T-helper 9 cell (primary cell): ENCODE measurements at places on chromosomes 16 and 17.
A peak's percentile ranks its signal among the peaks of the same experiment; 100 is the strongest.

- DNase-seq: no peak
Observed at GRCh38 chr16:81500833-81501521, 56.4 kb downstream of the CMIP start.

DNA sequence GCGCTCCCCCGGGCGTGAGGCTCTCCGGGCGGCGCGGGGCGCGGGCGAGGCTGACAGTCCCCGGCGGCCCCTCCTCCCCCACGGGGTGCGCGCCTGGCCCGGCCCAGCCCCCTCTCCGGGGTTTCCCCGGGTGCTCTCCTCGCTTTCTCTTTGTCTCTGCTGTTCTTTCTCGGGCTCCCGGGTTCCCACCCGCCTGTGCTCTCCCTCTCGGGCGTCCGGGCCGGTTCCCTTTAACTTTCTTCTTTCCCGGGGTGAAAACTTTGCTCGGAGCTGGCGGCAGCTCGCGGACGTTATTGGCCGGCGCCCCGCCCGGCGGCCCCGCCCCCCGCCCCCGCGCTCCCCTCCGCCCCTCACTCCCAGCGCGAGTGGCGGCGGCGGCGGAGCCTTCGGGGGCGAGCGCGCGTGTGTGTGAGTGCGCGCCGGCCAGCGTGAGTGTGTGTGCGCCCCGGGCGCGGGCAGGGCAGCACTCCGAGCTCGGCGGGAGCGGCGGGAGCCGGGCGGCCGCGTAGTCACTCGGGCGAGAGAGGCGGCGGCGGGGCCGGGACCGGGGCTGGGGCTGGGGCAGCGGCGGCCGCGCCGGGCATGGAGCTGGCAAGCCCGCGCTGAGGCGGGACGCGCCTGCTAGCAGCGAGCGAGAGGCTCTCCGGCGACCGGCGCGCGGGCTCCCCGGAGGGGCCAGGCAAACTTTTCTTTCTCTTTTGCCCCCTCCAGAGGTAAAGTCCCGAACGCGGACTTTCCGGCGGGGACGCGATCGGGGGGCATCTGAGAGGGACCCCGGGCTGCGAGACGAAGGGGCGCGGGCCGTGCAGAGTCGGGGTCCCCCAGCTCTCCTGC lies at the start of gene NTN1:
Gene NTN1, plus strand, starts transcription at position 353 of the 834 bp plus-strand sequence. CDS start 864 bp downstream, outside the sequence.
- DNase-seq: peak; percentile 29

DNA sequence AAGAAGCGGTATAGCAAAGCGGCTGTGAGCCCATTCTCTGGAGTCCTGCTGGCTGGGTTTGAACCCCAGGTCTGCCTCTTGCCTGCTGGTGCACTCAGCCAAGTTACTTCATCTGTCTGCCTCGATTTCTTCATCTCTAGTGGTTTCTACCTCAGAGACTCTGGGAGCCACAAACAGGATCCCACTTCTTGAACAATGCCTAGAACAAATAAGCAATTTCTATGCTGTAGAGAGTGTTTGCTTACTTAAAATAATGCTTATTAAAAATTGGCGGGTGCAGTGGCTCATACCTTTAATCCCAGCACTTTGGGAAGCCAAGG lies 75.5 kb downstream of the CMIP start:
- DNase-seq: no peak

GRCh38 chr16:50038756-50039529 lies 13.9 kb downstream of the CNEP1R1 start:
- no peak for DNase-seq

GRCh38 chr16:87416826-87417527 lies 24.8 kb downstream of the MAP1LC3B start:
- DNase-seq: no peak

GRCh38 chr17:52762147-52762793 lies 603.8 kb upstream of the CA10 start:
- no peak for DNase-seq

GRCh38 chr17:223723-224471 lies 42.4 kb upstream of the DOC2B start:
- no peak for DNase-seq

DNA sequence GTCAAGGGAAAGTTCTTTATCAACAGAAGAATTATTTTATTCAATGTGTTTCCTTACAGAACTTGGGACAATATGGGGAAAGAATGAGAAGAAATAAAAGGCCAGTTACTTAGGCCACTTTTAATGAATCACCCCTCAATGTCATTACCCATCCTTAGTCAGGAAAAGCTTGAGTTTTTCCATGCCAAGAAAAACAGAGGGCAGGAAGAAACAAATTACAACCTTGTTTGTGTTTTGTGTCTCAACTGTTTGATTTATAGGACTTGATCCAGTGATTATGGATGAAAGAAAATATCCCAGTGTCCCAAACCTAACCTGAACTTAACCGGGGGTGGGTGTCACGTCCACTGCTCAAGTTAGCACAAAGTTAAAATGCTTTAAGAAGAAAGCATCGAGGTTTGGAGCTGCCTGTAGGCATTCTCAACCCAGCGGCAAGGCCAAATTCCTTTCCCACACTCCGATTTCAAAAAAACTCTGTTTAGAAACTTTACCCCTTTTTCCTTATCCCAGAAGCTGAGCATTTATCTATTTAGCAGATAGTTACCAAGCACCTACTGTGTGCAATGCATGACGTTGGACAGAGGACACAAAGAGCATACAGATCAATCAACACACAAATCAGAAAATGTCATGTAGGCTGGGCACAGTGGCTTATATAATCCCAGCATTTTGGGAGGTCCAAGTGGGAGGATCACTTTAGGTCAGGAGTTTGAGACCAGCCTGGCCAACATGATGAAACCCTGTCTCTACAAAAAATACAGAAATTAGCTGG lies 14.0 kb upstream of the CYB5B start:
- no peak for DNase-seq

DNA sequence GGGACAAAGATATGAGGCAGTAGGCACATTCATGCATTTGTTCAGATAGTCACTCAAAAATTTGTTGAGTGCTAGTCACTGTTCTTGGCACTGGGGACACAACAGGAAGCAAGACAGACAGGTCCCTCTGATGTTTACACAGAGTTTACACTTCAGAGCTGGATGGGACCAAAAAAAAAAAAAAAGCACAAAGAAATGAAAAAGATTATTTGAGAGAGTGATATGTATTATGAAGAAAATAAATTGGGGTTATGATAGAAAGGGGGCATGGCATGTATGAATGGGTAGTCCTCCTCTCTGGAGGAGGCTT lies 3.5 kb upstream of the YPEL2 start:
- no peak for DNase-seq

DNA sequence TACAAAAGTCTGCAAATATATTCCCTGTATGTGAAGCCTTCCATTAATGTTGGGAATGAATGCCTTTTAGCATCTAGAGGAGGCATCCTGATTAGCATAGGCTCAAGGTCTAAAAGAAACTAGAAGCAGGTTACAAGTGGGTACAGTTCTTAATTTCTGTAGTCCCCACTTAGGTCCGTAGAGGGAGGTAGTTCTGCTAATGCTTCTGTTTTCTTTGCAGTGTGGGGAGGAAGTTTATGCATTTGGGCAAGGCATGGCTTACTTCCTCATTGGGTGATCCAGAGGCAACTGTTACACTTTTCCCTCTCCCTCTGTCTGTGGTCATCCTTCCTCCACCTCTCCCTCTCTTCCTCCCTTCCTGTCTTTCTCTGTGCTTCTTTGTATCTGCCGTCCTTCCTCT lies 108.4 kb upstream of the ZKSCAN2 start:
- no peak for DNase-seq

- no peak for DNase-seq
Observed at GRCh38 chr17:72617557-72617956, 474.9 kb downstream of the SLC39A11 start.

DNA sequence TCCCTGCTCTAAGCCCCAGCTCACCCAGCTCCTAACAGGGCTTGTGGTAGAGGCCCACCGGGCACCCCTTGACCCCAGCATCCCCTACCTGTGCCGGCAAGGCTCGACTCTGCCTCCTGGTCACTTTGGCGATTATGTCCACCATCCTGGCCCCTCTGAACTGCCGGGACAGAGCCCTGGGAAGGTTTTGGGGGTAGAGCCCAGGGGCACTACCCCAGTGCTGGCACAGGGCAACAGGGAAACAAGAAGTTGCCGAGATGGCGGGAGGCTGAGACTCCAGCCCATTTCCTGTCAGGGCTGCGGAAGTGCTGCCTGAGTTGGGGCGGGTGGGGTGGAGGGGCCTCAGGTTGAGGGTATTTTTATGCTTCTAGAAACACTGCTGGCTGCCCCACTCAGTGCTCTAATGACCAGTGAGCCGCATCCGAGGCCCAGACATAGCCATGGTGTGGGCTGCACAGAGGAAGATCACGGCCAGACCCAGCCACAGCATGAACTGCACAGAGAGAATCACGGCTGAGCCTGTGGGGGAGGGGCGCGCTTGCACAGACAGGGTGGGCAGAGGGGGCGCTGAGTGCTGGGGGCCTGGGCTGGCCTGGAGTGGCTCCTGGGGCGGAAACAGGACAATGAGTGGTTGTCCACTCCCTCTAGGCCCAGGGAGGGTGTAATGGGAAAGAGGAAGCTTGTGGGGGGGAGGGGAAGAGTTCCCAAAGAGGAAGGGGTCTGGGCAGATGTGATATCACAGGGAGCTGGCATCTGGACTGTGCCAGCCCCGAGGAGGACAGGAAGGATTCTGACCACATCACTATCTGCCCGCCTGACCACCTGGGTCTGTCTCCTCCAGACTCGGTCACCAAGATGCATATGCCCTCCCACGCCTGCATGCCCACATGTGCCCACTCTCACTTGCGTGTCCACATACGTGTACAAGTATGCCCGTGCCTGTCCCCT lies 22.3 kb downstream of the ARHGAP27 start:
- DNase-seq: peak; percentile 48

GRCh38 chr16:55810451-55810961 lies 22.4 kb downstream of the CES1 start:
- no peak for DNase-seq

GRCh38 chr16:64051824-64052223 lies 1070.0 kb downstream of the CDH11 start:
- no peak for DNase-seq

- DNase-seq: peak; percentile 50
Observed at GRCh38 chr16:50326835-50327465, 41.8 kb downstream of the BRD7 start.

- peak; percentile 28 for DNase-seq
Observed at GRCh38 chr16:57536306-57537193, at the start of gene CCDC102A. Gene CCDC102A, minus strand, starts transcription at chr16:57536571. Its CDS starts 7,394 bp downstream, at chr16:57529177.

DNA sequence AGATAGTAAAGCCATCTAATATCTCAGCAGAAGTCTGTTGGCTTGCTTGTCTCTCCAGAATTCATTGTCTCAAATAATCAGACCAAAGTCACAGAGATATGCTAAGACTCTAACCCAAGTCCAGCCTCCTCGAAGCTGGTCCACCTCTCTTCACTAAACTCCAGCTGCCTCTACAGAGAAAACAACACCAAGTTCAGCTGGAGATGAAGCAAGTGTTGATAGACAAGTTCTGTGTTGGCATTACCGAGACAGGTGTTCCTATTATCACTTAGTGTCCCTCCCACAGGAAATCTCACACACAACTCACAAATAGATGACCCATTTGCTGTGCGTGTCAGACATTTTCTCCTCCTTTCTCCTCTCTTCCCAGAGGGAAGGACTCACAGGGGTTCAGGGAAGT lies 164.4 kb upstream of the ANKFN1 start:
- DNase-seq: no peak

- DNase-seq: no peak
Observed at GRCh38 chr16:18800775-18801144, 589 bp downstream of the ARL6IP1 start.

DNA sequence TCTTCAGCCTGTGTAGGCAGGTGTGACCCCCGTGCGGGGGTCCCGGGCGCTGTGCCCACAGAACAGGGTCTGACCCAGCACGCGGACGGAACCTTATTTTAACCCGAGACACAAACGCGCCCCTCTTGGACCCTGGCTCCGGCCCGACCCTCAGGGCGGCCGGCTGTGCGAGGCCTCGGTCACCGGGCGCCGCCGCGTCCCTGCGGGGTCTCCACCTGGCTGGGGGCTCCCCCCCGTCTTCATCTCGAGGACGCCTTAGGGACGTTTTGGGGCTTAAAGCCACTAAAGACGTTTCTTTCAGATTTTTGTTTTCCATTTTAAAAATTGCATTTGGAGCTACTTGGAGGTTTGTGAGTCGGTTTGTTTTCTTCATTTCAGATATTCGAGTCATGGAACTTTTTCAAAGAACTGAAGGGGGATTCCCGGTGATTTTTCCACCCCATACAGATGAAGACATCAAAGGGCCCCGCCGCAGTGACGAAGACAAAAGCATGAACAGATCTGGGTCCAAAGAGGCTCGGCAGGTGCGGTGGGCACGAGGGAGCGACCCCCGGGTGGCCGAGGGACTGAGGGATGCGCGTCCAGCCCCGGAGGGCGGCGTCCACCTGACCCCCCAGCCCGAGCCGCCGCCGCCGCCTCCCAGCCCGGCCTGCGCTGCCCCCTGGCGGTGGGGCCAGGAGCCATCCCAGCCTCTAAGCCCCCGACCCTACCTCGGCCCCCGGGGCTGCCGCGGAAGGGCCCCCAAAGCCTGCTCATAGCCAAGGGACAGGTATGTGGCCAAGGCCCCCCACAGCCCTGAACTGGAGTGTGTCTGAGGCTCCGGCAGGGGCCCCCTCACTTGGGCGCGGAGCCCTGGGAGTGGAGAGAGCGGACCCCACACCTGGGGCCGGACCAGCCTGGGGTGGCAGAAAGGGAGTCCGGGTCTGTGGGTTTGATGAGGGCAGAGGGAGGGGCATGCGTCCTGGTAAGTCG lies 3.8 kb upstream of the CD7 start:
- DNase-seq: peak; percentile 72

- DNase-seq: no peak
Observed at GRCh38 chr17:17763734-17764133, 73.1 kb downstream of the SREBF1 start.

- DNase-seq: no peak
Observed at GRCh38 chr16:993731-994130, 12.2 kb downstream of the SOX8 start.

- no peak for DNase-seq
Observed at GRCh38 chr17:72502371-72503341, 381.8 kb downstream of the SOX9 start.

DNA sequence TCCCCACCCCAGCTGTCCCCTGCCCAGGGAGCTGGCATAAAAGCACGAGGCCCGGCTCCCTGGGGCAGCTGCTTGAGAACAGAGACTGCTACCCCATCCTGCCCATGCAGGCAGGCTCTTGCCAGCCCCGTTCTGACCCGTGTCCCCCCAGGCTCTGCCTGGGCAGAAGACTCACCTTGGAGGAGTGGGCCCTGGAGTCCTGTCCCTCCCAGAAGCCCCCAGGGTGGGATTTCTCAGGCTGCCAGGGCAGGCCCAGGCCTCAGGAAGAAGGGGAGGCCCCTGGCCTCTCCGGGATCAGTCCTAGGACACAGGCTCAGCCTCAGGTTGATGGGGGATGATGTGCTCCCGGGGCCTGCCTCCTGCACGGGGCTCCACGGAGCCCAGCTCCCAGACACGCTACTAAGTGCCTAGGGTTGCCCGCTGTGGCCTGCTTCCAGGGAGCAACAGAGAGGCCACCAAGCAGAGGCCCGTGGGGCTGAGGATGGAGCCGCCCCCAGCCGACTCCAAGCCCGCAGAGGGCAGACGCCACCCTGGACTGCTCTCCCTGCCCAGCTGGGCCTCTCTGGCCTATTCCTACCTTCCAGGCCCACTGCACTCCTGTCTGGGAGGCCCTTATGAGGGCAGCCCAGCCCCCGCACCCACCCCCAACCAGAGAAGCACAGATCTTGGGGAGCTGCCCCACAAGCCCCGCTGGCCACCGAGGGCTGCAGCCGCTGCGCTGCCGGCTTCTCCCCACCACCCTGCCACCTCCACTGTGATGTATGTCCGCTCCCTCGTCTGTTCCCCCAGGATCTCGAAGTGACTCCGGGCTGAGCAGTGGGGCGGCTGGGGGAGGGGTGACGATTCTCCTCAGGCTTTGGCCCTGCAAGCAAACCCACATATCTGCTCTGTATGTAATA lies 1.7 kb downstream of the NME3 start:
- DNase-seq: no peak
